ENCODE measurements at places on chromosomes 6 and 20. TPM values are rescaled to one million over a fixed set of nuclear protein-coding genes. Genes with fewer than 3 reads are reported as not detected.

SMOC2 gene
- total RNA-seq = not detected

PLAGL1 gene
- 28.5 TPM for total RNA-seq

TMEM200A gene
- total RNA-seq = 0.69 TPM

- no peak for DNase-seq
These were observed 19.3 kb downstream of the MYLK4 start for GRCh38 chr6:2731281-2731909.

DNA sequence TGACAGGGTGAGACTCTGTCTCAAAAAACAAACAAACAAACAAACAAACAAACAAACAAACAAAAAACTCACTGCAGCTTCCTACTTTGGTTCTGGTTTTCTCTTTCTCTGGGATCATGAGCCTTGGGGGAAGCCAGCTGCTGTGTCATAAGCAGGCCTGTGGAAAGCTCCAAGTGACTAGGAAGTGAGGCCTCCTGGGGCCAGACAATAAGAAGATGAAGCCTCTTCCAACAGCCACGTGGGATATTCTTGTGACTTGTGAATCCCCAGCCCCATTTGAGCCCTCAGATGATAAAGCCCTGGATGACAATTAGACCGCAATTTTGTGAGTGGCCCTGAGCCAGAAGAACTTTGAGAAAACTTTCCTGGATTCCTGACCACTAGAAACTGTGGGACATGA is 11.4 kb downstream of the HLA-A start:
- DNase-seq = no peak

DNA sequence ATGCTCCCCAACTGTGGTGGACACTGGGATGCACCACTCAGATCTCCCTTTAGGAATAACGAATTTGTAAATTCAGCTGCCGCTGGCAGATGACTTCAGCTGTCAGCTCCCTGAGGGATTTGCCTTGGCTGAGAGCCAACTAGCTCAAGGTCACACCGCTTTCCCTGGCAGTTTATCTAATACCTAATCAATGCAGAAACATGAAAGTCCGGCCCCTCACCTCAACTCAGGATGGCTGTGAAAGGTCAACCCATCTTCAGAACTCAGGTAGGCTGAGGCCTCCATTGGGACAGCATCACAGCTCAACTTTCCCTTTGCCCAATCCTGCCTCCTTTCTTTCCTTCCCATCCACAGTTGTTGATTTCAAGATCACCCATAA is 22.8 kb upstream of the SCGN start:
- no peak for DNase-seq

DNA sequence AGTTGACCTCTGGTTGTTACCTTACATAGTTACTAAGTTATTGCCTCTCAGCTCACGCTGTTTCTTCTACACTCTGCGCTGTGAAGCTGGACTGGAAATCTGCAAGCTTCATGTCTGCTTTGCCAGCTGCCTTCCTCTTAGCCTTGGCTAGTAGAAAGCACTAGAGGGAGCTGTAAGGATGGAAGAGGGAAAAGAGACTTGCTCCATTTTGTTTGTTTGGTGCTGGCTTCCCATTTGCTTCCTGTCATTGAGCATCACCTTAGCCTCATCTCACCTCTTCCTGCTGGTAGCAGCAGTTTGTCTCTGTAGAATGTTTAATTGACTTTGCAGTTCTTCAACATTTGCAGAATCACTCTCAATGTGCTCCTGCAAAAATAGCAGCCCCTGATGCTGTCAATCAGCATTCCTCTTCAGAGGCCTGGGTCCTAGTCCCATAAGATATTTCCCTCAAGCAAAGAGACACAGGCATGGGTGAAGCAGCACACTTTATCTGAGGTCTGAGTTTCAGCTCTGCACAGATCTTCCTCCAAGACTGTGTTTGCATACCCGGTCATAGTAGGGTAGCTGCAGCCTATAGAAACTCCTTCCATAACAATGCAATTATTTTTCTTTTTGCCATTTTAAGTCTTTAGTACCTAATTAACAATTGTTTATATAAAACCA is 302.2 kb upstream of the EPHA7 start:
- DNase-seq = no peak

DNA sequence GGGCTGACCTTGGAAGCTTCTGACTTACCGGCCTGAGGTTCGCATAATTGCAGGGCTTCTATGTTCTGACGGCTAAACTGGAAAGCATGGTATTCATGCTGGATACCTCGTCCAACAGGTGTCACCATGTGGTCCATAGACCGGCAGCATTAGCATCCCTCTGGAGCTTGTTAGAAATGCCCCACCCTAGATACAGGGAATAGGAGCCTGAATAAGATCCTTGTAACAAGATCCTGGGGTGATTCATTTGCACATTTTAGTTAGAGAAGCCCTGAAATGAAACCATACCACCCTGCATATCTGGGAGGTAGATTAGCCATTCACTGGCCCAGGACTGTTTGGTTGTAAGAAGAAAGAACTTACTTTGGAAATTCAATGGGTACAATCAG is 77.7 kb downstream of the TMEM170B start:
- DNase-seq = no peak

DNA sequence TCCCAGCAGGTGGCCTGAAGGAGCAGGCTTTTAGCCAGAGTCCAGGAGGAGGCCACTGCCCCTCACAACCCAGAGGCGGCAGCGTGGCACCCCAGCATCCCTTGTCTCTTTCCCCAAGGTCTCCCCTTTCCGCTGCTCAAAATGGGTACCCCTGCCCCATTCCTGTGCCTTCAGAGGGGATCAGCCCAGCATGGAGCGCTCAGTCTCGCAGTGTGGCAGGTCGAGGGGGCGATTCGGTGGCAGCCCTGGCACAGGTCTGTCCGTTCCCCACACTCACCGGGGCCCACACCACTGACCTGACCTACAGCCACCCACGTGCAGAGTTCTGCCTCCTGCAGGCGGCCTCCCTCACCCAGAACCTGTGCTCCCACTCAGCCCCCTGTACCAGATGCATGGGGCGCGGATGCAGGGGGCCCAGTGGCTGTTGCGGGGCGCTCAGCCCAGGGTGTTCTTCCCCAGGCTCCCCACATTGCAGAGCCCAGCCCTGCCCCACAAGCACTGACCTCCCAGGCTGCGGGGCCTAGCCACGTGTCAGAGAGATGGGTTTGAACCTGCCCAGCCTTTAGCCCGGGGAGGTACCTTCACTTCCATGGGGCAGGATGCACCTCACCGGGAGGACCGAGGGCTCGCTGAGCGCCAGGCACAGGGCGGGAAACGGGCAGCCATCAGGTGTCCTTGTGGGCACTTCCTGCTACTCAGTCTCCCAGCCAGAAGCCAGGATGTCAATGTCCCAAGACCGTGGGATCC is 41.8 kb downstream of the DSTN start:
- no peak for DNase-seq

DNA sequence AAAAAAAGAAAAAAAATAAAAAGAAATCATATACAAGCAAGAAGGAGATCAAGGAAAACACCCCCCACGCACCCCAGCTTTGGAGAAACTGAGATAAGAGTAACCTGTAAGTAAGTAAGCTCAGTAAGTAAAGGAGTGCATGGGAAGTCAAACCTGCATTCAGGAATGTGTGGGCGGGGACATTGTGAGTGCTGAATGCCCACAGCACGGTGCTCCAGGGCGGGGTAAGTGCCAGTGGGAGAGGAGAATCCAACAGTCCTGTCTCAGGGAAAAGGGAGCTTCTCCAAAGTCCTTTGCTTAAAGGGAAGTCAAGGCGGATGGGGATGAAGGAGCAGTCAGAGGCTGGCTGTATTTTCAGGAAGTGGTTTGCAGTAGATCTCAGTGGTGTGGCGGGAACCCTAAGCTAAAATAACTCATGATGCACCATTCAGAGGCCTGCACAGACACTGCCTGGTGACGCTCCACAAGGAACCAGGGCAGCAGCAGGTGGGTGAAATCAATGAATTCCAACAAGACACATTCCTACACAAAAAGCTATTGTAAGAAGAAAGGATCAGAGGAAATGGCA is 368.0 kb downstream of the QKI start:
- no peak for DNase-seq

DNA sequence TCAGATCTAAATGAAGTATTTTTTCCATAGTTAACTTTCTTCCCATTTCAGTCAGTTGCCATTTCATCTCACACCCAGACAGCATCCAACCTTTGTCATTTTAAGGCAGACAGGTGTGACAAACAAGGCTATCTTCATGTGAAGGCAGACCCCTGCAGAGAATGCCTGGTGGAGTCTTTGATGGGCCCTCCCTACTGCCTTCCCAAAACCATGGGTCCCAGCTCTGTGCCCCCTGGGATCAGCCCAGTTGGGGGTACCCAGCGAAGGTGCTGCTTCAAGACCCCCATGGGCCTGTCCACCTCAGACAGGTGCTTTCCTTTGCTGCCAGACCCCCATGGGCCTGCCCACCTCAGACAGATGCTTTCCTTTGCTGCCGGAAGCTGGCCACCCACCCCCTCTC is 28.3 kb upstream of the ID1 start:
- no peak for DNase-seq

Data from activated B cell treated with CpG ODN at 0.5 μM for 24 hours (primary cell).